ENCODE measurements at places on chromosomes 3 and 15. TPM values are rescaled to one million over a fixed set of nuclear protein-coding genes. Genes with fewer than 3 reads are reported as not detected.
A peak's percentile ranks its signal among the peaks of the same experiment; 100 is the strongest.

GRCh38 chr3:5618170-5618569 is 430.7 kb downstream of the EDEM1 start:
- no peak for DNase-seq
- no peak overlapping the region for H3K4me3 ChIP-seq
- no peaks in the 10 kb centered on the region for H3K27me3 ChIP-seq
- no peak overlapping the region for H3K27ac ChIP-seq
- H3K36me3 ChIP-seq, result peaks cover 16% of the 10 kb centered on the region

DNA sequence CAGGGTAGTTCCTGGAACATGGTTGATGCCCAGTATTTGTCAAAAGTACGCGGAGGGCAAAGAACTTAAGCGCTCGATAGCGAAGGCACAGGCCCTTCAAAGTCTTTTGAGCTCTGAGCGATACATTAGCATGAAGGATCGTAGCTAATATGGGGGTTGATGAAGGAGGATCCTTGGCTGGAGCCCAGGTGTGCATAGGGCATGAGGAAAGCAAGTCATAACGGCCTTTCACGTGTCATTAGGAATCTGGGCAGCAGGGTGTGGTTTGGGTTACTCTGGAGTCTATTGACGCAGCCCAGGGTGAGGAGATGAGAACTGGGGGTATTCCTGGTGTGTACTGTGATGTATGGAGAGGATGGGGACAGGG is 31.7 kb downstream of the SPINK8 start:
- peaks cover 19% of the 10 kb centered on the region for H3K4me1 ChIP-seq
- H3K27me3 ChIP-seq, result peaks cover 26% of the 10 kb centered on the region
- peak overlapping the region; percentile 62 for H3K27ac ChIP-seq
- H3K4me3 ChIP-seq, result peak overlapping the region; percentile 85
- peaks cover 13% of the 10 kb centered on the region for H3K36me3 ChIP-seq

- H3K4me3 ChIP-seq, result no peak overlapping the region
- H3K36me3 ChIP-seq, result no peaks in the 10 kb centered on the region
- H3K4me1 ChIP-seq, result peaks cover under 1% of the 10 kb centered on the region
These were observed 21.5 kb upstream of the MYO1E start for GRCh38 chr15:59394166-59394661.

DNA sequence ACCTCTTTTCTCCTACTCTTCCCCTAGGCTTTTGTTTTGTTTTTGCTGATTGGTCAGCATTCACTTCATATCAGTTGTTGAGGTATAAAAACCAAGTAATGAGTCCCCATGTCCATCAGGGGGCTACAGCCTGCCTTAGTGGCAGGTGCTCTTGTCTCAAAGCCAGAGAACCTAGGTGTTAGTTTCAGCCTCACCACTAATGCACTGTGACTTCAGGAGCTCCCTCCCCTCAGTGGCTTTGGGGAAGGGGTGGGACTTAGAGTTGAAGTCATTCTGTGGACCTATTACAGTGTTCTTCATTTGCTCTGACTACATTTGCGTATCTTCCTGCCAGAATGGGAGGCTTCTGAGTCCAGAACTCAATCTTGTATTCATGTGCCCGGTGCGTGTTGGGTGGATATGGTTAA is 41.6 kb downstream of the NR2C2 start:
- peaks cover 62% of the 10 kb centered on the region for H3K27me3 ChIP-seq
- H3K27ac ChIP-seq, result no peak overlapping the region
- peaks cover 32% of the 10 kb centered on the region for H3K4me1 ChIP-seq
- no peaks in the 10 kb centered on the region for H3K36me3 ChIP-seq
- DNase-seq, result peak; percentile 34

DNA sequence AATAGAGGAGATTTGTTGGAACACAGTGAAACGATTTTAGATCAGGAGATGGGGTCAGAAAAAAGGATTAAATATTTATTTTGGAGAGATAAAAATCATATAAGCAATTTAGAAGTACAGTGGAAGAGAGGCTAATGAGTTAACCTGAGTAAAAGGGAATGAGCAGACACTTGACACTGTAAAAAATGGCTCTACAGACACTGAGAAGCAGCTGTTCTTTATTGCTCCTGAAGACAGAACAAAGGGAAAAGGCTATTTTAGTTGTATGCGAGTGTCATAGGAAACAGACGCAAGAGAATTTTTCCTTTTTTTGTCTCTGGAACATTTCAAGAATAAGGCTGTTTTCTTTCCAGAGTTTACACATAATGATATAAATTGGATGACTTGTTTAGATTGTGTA is 34.3 kb downstream of the ASTE1 start:
- peaks cover 3% of the 10 kb centered on the region for H3K4me1 ChIP-seq
- H3K4me3 ChIP-seq, result no peak overlapping the region
- no peak overlapping the region for H3K27ac ChIP-seq
- peaks cover 23% of the 10 kb centered on the region for H3K36me3 ChIP-seq
- no peak for DNase-seq

GRCh38 chr3:62369476-62369743 is 3.9 kb downstream of the FEZF2 start:
- no peak overlapping the region for H3K27ac ChIP-seq
- H3K27me3 ChIP-seq, result peaks cover 100% of the 10 kb centered on the region
- no peak for DNase-seq
- peaks cover 2% of the 10 kb centered on the region for H3K36me3 ChIP-seq
- peak overlapping the region; percentile 71 for H3K4me3 ChIP-seq
- H3K4me1 ChIP-seq, result peaks cover 84% of the 10 kb centered on the region

DNA sequence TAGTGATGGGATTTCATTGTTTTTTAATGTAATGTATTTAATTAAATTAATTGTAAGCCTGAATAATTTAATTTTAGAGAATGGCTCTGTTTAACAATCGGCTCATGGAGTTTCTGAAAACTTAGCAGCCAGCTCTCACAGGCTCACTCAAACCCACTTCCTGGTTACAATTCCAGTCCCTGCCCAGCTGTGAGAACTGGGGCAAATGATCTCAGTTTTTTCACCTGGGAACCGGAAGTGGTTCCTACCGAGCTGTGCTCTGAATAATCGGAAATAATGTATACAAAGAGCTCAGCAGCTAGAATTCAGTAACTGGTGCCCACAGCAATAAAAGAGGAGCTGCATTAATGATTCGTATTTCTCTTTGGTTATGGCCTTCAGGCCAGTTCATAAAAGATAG is 244.3 kb upstream of the MCTP2 start:
- H3K4me3 ChIP-seq, result no peak overlapping the region
- H3K27me3 ChIP-seq, result no peaks in the 10 kb centered on the region
- H3K27ac ChIP-seq, result no peak overlapping the region
- H3K36me3 ChIP-seq, result no peaks in the 10 kb centered on the region

DNA sequence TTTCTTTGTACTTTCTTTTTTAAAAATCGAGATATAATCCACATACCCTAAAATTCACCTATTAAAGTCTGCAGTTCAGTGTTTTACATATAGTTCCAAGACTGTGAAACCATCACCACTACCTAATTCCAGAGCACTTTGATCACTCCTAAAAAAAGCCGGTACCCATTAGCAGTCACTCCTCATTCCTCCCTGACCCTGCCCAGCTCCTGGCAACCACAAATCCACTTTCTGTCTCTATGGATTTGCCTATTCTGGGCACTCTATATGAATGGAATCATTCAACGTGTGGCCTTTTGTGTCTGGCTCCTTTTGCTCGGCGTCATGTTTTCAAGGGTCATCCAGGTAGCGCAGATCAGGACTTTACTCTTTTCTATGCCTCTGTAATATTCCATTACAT is 17.3 kb downstream of the TRPM1 start:
- 0 out of 2 replicates have a peak, but pooled peaks cover 4% of the 10 kb centered on the region for H3K36me3 ChIP-seq
- H3K4me3 ChIP-seq, result no peak overlapping the region
- no peaks in the 10 kb centered on the region for H3K27me3 ChIP-seq

DNA sequence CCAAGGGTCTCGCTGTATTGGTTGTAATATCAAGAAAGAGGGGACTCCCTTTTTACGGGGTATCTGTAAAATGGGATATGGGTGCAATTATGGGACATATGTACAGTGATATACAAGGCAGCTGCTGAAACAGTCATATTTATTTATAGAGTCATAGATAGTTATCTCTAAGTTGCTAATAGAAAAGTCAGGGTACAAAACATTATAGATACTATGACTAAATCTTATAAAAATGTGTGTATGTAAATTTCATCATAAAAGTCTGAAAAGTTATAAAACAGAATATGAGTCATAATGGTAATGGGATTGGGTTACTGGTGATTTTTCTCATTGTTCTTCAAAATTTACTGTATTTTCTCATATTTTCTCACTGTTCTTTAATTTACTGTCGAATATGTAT is 344.9 kb upstream of the SLCO3A1 start:
- no peak overlapping the region for H3K4me3 ChIP-seq
- H3K4me1 ChIP-seq, result no peaks in the 10 kb centered on the region
- peaks cover 2% of the 10 kb centered on the region for H3K36me3 ChIP-seq
- H3K27me3 ChIP-seq, result peaks cover 16% of the 10 kb centered on the region

DNA sequence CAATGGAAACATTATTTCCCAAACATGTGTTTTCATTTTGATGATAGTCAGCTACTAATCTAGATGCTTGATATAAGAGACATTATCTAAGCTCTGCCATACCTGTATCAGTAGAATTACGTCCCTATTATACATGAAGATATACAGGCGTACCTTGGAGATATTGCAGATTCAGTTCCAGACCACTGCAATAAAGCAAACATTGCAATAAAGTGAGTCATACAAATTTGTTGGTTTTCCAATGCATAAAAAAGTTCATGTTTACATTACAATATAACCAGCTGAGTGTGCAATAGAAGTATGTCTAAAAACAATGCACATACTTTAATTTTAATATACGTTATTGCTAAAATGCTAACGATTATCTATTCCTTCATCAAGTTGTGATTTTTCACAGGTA is 236.0 kb upstream of the ZNF717 start:
- H3K4me1 ChIP-seq, result peaks cover 26% of the 10 kb centered on the region
- no peak overlapping the region for H3K27ac ChIP-seq
- peaks cover 5% of the 10 kb centered on the region for H3K36me3 ChIP-seq

DNA sequence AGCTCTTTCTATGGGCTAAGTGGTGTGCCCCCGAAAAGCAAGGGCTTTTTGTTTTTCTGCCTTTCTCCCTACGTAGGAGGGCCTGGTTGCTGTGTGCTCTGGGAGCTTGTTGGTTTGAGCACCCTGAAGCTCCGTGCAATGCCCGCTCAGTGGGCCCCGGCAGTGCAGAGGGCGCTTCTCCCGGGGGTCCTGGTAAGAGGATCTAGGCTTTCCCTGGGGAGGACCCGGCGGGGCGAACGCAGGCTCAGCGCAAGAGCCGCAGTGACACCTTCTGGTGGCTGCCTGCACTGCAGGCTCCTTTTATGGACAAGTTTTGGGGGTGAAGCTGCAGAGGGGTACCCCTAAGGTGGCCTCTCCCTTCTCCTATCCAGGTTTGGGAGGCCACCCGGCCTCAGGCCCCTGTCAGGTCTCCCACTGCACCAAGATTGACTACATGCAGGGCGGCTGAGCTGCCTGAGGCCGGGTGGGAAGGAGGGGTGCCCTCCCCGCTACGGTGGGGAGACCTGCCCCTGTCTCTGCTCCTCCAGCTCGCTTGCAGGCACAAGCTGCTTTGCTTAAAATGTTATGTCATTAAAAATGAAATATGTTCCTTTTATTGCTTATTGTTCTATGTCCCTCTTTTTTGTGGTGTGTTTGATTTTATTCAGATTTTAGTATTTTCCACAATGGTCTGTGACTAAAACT is 387.9 kb downstream of the GABRG3 start:
- DNase-seq, result peak; percentile 82
- peak overlapping the region; percentile 51 for H3K4me3 ChIP-seq
- no peak overlapping the region for H3K27ac ChIP-seq
- H3K36me3 ChIP-seq, result no peaks in the 10 kb centered on the region
- H3K4me1 ChIP-seq, result peaks cover 8% of the 10 kb centered on the region
- no peaks in the 10 kb centered on the region for H3K27me3 ChIP-seq

DNA sequence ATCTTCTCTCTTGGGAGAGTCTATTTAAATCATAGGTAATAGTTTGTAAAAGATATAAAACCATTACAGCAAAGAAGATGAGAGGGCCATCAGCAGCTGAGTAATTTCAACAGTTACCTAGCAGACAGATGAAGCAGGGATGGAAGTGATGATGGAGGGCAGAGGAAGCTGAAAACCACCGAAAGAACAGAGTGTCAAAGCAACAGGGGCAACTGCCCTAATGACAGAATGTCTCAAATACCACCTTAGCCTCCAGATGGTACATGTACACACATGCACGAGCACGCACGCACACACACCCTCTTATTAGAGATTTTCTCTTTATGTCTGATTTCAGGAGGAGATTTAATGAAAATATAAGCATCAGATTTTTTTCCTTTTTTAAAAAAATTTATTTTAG is 64.5 kb downstream of the NEDD4 start:
- H3K27me3 ChIP-seq, result no peaks in the 10 kb centered on the region
- H3K27ac ChIP-seq, result no peak overlapping the region
- H3K4me3 ChIP-seq, result no peak overlapping the region
- no peak for DNase-seq

- H3K4me3 ChIP-seq, result no peak overlapping the region
- H3K27me3 ChIP-seq, result no peaks in the 10 kb centered on the region
- H3K36me3 ChIP-seq, result no peaks in the 10 kb centered on the region
- H3K4me1 ChIP-seq, result no peaks in the 10 kb centered on the region
These were observed 57.5 kb upstream of the TRA2B start for GRCh38 chr3:185995352-185995751.

DNA sequence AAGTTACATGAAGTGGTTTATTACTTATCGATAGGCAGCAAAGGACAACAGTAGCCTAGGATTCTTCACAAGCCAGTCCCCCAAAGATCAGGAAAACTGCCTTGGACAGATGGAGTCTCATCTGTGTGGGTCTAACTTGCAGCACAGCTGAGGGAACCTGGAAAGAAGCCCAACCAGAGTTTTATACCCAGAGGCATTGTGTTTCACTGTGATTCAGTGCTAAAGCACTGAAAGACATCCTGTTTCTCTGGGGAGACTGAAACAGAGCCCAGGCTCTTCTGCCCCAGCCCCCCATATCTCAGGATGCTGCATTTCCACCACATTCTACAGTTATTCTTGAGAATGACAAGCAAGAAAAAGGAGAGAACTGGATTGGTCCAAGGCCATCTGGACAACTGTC is 48.2 kb upstream of the PYDC2 start:
- no peak overlapping the region for H3K27ac ChIP-seq
- H3K4me1 ChIP-seq, result peaks cover 13% of the 10 kb centered on the region
- H3K4me3 ChIP-seq, result no peak overlapping the region
- no peaks in the 10 kb centered on the region for H3K27me3 ChIP-seq

DNA sequence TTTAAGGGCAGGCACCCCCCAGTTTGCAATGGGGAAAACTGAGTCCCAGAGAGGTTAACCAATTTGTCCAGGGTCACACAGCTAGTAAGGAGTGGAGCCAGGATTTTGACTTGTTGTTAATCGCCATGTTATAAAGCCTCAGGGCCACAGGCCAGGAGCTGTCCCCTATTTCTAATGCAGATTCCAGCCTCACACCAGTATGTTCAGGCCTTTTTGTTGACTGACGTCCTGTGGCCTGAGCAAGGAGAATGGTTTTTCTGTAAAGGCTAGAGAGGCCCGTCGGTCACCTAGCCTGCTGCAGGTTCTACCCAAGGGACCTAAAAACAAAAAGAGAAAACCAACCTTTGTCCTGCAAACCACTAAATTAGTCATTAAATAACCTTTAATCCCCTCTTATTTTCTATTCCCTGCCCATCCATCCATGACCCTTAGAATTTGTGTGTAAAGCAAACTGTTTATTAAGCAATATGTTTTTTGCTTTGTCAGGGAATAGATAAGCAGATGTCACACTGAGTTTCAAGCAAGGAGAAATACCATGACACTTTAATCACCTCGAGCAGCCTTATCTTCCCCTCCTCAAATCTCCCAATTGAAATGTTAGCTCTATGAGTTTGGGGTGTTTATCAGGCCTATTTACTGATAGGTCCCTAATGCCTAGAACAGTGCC is 14.1 kb downstream of the ACOX2 start:
- H3K4me1 ChIP-seq, result peaks cover 54% of the 10 kb centered on the region
- H3K4me3 ChIP-seq, result no peak overlapping the region
- no peak overlapping the region for H3K27ac ChIP-seq

Gene P3H2
- 36.2 TPM for total RNA-seq

Gene SCAANT1
- not detected for total RNA-seq

Gene NR2F2
- total RNA-seq, result 0.57 TPM

Gene PRR20G
- not detected for total RNA-seq

Gene GABRA5
- 18.0 TPM for total RNA-seq

Gene KLHL6
- total RNA-seq, result 0.18 TPM

Gene C3orf49
- not detected for total RNA-seq
